Inflammatory macrophage treated with lipopolysaccharide for 1 hour (primary cell): ENCODE measurements at places on chromosomes 11 and 22.
A peak's percentile ranks its signal among the peaks of the same experiment; 100 is the strongest.

- no peak for DNase-seq
These were observed 83.8 kb downstream of the ME3 start for GRCh38 chr11:86588566-86589090.

GRCh38 chr22:33325232-33326004 lies 267.2 kb upstream of the SYN3 start:
- DNase-seq = no peak

GRCh38 chr22:24592851-24593558 lies at the start of gene LRRC75B:
LRRC75B (minus strand) TSS chr22:24593073; CDS start chr22:24593039, 34 bp downstream.
- peak; percentile 73 for DNase-seq

DNA sequence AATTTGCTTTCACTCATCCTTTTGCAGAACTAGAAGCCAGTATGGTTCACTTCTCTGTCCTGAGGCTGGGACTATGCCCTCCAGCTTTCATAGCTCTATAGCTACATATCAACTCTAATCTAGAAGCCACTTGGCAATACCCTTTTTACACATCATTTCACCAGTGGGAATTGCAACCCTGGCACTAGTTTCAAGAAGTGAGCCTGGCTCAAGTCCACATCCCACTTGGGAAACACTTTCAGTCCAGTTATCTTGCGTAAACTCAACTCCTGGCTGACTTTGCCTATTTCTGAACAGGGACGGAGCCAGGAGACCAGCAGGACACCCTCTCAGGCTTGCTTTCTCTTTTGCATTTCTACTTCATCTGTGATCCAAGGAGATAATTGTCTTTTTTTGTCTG lies 19.9 kb upstream of the FAT3 start:
- DNase-seq = no peak

DNA sequence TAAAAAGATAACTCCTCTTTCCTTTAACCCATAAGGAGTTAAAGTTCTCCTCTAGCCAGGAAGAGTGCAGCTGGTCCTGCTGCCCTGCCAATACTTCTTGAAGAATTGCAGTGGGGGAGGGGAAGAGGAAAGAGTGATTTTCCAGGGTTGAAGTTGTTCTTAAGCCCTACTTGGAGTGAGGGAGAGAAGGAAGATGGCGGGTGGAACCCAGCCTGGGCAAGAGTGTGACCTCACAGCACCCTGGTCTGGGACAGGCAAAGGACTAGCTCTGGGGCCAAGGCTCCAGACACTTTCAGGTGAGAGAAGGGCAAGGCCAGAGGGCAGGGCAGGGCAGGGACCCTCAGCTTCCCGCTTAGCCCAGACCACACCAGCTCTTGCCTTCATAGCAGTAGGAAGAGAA lies 6.6 kb downstream of the TNKS1BP1 start:
- no peak for DNase-seq

DNA sequence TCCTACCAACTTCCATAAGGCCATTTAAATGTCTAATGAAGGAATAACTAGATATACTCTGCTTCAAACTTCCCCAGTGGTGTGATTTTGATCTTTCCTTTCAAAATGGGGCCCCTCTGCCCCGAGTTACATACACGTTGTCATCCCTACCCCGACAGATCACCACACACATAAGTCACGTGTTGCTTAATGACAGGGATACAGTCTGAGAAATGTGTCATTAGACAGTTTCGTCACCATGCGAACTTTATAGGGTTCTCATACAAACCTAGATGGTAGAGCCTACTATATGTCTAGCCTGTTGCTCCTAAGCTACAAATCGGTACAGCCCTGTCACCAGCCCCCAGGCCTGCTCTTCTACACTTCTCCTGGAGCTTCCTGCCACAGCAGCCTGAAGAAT lies 49.8 kb upstream of the SCUBE2 start:
- DNase-seq = peak; percentile 55

DNA sequence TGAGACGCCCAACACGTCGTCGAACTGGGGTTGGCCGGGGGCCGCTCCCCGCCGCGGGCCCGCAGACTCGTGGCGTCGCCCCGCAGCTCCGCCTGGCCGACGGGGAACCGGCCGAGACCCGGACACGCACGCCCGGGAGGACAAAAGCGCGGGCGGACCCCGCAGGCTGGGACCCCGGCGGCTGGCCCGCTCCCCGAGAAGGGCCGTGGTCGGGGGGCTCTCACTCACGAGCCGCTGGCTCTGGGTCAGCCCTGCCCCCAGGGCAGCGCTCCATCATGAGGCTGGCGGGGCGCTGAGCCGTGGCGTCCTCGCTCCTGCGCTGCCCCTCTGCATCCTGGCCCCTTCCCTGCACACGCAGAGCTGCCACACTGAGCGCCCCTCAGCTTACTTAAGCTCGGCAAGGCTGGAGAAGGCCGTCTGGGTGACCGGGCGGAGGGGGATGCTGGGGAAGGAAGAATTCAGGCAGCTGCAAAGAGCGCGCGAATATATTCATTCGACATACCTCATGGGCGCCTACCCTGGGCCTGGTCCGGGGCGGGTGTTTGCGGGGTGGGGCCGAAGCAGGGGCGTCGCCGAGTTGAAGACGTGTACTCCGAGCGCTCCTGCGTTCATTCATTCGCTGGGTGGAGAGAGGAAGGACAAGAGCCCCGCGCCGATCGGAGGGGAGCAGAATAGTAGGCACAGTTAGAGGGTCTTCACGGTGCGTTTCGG lies 579 bp upstream of the CYB5R2 start:
- no peak for DNase-seq

- no peak for DNase-seq
These were observed 46.2 kb downstream of the BCR start for GRCh38 chr22:23226497-23226850.

DNA sequence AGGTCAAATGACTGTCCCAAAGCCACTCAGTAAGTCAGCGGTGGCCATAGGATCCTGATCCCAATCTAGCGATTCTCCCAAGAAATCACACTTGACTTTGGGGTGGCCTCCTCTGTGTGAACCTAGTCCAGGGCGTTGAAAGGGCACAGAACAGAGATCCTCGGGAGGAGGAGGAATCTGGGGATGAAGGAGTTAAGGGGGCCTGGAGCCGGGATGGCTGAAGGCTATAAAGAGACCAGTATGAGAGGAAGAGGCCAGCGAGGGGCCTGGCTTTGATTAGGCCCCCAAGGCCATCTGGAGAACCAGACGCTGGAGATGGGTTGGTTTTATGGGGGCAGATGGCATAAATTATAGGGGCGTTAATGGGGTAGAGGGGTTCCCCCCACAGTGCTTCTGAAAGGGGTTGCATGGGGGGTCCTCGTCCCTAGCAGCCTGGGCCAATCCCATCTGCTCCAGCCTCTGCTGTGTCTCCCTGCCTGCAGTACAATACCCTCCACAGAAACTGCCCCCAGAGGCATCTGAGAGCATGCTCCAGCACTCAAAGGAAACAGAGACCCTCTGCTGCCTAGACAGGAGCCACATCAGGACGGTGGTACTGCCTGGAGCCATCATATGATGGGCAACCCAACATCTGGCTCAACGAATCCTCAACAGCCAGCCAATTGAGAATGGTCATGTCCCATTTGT lies 35.2 kb upstream of the TRIM29 start:
- DNase-seq = no peak

GRCh38 chr11:44814881-44815592 lies 88.3 kb downstream of the TSPAN18 start:
- DNase-seq = peak; percentile 49

GRCh38 chr22:50529416-50529896 lies 356 bp downstream of the TYMP start:
- DNase-seq = peak; percentile 35

GRCh38 chr11:3817181-3817800 lies 8.9 kb downstream of the PGAP2 start:
- no peak for DNase-seq

- DNase-seq = no peak
These were observed 34.9 kb upstream of the PICALM start for GRCh38 chr11:86103808-86104207.

GRCh38 chr11:14044916-14045315 lies 82.4 kb downstream of the SPON1 start:
- DNase-seq = no peak

- DNase-seq = no peak
These were observed 50.1 kb upstream of the FLI1 start for GRCh38 chr11:128643661-128644317.

- no peak for DNase-seq
These were observed 108.6 kb downstream of the STIM1 start for GRCh38 chr11:3964056-3964455.

DNA sequence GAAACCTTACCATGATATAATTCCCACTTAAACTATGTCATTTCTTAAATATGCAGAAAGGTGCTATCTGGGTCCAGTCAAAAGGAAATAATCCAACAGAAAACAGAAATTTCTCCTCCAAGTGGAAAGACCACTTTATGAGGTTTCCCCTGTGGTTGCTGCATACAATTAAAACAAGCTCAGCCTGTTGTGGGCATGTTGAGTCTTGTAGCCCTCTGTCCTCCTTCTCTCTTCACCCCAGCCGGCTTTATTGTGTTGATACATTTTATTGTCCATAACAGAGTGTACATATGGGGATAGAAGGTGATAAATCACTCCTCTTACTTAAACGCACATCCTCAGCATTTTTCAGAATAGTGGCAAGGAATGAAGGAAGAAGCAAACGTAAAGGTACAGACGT lies 126.0 kb upstream of the MTNR1B start:
- no peak for DNase-seq

DNA sequence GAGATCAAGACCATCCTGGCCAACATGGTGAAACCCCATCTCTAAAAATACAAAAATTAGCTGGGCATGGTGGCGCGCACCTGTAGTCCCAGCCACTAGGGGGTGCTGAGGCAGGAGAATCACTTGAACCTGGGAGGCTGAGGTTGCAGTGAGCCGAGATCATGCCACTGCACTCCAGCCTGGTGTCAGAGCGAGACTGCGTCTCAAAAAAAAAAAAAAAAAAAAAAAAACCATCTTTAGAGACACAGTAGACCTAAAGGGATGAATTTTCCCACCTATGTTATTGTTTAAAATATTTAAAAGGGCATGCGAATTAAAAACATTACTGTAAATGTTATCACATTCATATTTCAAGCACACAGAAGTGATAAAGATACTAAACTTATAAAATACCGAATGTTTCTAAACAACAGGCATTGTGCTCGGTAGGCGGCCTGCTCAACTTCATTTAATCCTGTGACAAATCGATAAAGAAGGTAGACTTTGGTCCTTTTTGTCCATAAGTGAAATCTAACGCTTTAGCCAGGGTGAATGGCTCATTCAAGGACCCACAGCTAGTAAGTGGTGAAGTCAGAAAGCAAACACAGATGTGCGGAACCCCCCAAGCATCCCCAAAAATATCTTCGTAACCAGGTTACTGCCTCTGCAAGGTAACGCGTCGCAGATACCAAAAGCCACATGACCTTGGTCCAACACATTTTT lies 16.1 kb downstream of the NCAPD3 start:
- peak; percentile 33 for DNase-seq

DNA sequence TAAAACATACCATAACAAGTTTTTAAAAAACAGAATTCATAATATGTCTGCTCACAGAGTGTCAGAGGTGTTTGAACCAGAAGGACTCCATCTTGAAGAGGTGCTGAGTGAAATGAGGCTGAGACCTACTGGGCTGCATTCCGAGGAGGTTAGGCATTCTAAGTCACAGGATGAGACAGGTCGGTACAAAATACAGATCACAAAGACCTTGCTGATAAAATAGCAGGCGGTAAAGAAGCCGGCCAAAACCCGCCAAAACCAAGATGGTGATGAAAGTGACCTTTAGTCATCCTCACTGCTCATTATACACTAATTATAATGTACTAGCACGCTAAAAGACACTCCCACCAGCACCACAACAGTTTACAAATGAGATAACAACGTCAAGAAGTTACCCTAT lies 116.4 kb downstream of the ARHGAP32 start:
- no peak for DNase-seq

- no peak for DNase-seq
These were observed 1.2 kb upstream of the ARFGAP2 start for GRCh38 chr11:47177846-47178245.

GRCh38 chr11:13152264-13152663 lies 125.3 kb upstream of the BMAL1 start:
- DNase-seq = no peak

DNA sequence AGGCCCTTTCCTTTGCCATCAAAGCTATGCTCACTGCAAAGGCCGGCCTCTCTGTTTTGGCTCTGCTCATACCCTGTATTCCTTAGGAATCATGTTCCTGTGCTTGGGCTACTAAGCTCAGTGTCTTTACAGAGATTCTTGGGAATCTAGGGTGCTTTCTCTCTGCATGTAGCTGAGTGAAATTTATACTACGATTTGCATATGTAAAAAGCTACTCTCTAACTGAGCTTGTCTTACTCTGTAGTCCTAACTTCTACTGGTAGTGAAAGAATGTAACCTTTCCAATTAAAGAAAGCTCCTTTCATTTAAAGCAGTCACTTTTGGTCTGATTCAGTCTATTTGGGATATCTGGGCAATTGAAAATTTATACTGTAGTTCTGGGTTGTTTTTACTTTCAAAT lies 32.2 kb downstream of the DNHD1 start:
- no peak for DNase-seq

GRCh38 chr11:112471731-112472130 lies 211.1 kb upstream of the PLET1 start:
- DNase-seq = no peak

DNA sequence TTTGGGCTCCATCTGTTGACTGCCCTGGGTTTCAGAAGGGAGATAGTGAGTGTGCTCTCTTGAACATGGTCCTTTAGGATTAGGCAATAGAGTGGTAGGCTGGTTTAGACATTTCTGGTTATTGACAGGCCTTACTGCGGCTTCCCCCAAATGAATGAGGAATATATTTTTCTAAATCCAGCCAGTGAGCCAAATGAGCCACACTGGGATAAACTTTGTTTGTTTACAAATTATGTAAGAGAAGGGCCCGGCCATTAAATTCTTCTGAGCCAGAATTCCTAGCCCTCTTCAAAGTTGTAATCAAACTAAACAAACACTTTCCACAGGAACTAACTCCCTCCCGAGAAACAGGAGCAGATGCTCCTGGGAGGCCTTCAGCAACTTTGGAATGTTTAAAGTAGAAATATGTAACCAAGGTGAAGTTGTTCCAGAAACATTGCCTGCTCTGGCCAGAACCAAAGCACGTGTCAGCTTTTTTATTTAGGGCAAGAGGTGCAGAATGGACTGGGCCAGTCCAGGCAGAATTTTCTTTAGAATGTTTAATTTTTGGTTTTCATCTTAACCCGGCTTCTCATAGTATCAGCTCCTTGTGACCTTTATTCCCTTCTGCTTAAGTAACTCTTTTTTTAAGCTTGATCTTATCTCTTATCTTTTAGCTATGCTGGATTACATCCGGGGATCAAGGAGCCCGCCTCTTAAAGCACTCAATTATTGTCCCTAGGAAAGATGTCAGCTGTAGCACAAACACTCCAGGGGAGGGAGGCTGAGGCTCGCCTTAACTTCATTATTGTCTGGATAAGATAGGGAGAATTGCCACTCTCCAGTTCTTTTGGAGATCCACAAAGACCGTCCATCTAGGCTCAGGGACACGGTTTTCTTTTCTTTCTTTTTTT lies 28.7 kb downstream of the ZNRF3 start:
- DNase-seq = no peak

GRCh38 chr11:18527512-18527911 lies 770 bp upstream of the TSG101 start:
- peak; percentile 86 for DNase-seq

GRCh38 chr11:70641369-70641768 lies 243.0 kb downstream of the CTTN start:
- DNase-seq = peak; percentile 4

- peak; percentile 20 for DNase-seq
These were observed 5.2 kb downstream of the BET1L start for GRCh38 chr11:201966-202365.
